ENCODE measurements at places on chromosomes 11 and 22.

DNA sequence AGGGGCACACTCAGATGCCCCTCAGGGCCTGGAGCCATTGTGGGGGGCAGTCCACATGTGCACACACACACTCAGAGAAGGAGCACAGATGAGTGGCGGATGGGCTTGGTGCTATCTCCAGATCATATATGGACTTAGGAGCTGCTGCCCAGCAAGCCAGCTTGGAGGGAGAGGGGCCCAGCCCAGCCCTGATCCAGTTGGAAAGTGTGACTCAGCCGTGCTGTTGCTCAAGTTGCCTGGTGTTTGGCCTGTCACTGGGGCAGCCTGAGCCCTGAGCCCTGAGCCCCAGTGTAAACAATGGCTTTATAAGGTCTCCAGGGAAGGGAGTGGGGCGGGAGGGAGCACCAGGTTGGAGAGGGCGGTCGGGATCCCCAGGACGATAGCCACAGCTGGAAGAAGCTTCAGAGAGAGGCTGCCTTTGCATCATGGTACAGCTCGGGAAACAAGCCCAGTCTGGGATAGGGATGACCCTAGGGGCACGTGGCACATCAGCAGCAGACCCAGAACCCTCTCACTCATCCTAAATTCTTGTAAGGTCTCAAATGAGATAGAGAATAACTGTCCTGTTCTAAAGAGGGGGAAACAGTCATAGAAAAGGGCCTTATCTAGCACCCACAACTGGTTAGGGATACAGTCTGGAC lies 4.8 kb downstream of the SELENOM start:
- no peak for DNase-seq

DNA sequence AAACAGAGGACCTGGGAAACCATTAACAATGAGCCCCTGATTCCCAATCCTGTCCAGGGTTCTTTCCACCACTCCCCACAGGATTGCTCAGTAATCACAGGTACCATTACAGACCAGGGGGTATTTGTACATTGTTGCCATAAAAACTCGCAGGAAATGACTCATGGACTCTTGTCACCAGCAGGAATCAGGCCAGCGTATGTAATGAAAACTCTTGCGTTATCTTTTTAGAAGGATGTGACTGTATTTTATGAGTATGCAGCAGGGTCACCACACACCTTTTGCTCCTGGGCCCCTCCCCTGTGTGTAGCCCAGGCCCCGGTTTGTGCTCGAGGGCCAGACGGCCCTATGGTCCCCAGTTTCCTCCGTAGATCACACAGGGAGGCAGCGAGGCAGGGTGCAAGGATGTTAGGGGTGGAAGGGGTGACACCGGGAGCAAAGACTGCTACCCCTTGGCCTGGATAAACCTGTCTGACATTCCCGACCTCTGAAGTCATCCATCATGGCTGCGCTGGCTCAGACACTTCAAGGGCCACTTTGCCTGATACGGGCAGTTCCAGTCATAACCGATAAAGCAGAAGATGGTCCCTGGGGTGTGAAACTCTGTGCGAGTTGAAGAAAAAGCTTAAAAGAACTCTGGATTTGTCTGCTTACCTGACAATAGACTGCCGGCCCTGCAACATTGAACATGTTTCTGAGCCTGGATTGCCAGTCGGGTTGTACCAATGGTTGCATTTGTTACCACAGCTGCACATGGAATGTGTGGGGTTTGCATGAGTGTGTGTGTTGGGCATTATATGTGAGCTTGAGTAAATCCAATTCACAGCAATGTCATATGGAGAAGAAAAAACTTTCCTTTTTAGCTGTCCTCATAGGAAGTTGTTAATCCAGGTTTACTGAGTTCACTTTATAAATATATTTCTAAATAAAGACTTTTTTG lies 56.9 kb downstream of the MICAL2 start:
- no peak for DNase-seq

DNA sequence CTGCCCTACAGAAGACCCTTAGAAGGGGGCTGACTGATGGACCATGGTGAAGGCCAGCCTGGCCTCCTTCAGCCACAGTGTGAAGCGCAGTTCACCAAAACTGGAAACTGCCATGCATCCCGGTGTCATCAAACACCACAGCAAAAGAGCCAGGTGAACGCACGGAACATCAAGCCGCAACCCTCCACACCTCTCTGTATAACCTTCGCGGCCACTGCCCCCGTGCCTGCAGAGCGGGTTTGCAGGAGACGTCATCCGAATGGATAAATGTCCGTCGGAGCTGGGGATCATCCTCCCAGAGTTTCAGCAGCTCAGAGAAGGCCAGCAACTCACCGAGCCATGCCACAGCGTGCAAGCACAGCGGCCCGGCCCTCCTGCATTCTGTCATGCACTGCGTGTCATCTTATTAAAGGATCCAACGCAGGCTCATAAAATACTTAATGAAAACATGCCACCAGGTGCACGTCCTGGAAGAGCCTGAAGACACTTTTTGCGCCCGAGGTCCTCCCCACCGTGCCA lies 309.9 kb downstream of the BRD1 start:
- DNase-seq = no peak

GRCh38 chr11:123611698-123612097 lies 42.7 kb downstream of the SCN3B start:
- no peak for DNase-seq

DNA sequence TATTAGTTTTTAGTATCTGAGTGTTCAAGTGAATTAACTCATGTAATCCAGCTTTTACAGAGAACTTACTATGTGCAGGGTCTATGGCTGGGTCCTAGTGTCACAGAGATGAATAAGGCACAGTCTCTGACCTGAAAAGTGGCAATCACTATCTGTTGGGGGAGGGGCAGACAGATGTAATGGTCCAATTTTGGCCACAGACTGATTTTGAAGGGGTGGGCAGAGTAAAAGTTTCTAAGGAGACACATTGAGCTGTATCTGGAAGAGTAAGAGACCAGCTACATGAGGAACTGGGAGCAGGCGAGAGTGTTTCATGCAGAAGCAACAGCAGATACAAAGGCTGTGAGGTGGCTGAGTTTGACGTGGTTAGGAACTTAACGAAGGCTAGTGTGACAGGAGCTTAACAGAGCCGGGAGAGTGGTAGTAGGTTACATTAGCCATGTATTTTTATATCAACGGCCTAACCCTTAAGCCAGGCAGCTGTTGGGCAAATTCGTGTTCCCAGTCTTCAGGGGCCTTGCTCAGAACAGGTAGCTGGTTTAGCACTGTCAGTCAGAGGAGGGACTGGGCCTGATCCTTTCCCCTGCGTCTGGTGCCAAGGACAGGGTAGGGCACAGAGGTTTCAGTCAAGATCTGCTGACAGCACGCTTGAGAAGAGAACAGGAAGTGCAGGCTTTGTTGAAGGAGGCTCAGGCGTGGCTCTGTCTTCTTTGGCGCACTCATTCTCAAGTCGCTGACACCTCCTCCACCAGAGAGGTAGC lies 1.4 kb upstream of the STIM1 start:
- no peak for DNase-seq

DNA sequence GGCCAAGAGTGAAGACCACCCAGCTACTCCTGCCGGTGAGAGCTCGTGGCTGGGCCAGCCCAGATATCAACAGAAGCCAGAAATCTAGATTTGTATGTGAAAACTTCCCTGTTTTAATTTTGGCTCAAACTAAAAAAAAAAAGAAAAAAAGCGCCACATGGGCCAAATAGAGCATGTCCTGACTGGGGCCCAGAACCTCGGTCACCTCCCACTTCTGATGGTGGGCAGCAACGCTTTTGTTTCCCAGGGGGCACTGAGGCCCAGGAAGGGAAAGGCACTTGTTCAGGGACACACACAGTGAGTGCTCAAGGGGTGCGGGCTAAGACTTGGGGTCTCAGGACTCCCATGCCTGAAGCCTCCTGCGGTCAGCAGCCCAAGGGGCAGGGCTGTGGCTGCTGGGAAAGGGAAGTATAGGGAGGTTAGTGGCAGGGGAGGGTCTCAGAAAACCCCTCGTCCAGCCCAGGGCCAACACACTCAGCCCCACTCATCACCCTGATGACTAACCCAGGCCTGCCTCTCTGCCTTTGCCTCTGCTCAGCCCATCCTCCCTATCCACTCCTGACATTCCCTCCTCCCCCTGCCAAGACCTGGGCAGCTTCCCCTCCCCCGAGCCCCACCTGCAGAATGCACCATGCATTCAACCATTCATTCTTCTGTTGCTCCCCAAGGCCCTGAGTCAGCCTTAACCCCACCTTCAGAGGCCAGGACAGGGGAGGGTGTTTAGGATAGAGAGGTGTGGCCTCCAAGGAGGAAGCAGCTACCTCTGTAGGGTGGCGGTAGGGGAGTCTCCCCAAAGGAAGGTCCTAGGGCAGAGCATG lies 30.0 kb upstream of the TCF20 start:
- DNase-seq = no peak

DNA sequence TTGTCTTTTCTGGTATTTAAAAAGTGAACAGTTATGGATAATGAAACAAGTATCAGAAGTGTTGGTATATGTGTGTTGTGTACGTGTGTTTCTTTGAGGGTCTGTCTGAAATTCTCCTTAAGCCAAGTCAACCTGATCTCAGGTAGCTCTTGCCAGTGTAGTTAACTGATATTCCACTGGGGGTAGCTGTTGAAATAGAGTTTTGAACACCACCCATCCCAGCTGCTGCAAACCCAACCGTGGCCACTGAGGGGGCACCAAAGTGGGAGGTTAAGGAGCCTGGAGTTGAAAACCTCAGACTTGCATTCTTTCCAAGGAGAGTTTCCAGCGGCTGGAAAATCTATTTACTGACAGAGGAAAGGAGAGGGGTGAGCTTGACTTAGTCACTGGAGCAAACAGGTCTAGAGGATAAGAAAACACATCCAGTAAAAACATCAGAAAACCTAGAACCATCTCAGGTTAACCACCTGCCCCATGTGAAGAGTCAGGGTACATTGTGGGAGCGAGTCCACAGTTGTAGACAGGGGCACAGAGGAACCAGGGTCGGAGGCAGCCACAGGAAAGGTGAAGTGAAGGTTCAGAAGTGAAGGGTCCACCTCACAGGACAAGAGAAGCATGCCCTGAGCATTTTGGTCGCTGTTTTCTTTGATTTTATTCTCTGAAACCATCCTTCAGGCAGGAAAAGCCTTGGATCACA lies 8.8 kb upstream of the CUL5 start:
- no peak for DNase-seq

- DNase-seq = no peak
Observed at GRCh38 chr11:41201156-41201555, 258.3 kb downstream of the LRRC4C start.

DNA sequence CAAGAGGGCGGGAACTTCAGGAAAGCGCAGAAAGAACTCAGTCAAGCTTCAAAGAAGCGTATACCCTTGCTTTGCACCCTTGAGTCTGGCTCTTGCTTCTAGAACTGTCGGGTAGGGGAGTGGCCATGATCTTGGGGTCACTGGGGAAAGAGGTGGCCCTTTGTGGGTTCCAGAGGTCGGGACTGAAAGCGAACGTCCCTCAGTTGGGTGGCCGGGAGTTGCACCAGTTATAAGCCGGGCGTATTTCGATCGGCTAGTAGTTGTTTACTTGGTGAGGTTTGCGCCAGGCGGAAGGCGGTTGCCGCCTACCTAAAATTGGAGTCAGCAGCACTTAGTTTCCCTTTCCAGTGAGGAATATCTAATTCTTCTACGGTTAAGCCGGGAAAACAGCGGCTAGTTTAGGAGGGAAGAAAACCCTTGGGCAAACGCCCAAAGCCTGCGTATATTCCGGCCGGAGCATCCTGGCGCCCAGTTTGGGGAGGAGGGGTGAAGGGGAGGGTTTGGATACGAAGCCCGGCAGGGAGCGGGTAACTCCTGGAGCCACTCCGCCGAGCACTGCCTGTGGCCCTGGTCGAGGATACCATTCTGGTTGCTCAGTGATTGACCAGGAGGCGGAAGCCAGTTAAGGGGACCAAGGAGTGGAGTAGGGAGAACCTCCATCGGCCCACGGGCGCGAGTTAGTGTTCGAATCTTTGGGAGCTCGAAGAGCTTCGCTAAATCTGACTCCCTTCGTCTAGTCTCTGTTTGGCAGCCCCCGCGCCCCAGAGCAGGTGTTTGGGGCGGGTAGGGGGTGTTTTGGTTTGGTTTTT lies 807 bp upstream of the WT1 start:
- no peak for DNase-seq

DNA sequence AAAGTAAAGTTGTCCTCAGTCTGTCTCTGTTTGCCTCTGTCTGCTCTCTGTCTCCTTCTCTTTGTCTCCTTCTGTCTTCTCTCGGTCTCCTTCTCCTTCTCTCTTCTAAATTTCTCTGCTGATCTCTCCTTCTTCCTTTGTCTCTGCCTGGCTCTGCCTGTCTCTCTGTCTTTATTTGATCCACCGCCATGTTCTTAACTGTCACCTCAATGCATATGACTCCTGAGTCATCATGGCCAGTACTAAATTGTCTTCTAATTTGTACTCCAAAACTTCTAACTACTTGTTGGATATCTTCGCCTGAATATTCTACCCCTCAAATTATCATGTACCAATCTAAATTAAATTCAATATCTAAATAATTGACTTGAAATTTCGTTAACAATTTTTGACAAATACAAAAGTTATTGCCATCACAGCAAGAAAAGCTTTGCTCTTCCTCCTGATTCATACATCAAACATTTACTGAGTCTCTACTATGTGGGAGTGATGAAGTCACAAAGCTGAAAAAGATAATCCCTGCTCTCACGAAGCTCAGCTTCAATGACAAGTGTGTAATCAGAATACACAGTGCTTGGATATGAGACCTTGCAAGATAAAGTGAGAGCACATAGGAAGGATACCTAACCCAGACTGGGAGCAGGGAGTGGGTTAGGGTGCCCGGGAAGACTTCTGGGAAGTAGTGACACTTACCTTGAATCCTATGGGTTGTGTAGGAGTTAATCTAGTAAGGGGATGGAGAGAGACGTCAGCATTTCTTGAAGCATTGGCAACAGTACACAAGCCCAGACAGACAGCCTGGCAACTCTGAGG lies 193.0 kb downstream of the MAML2 start:
- no peak for DNase-seq

DNA sequence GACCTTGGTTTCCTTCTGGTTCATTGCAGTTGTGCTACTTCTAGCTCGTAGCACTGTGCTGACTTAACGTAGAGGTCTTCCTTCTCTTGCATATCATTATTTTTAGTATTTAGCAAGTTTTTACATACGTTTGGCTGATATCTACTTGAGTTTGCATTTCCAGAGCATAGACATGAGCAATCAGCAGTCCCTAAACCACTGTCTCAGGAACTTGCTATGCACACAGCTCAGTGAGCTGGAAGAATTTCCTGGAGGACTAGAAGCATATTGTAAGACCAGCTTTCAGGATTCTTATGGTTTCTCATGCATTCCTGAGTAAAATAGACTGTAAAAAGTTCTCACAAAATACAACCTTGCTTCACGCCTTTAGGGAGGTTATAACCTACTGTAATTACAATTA lies 226.7 kb upstream of the PDGFD start:
- no peak for DNase-seq

DNA sequence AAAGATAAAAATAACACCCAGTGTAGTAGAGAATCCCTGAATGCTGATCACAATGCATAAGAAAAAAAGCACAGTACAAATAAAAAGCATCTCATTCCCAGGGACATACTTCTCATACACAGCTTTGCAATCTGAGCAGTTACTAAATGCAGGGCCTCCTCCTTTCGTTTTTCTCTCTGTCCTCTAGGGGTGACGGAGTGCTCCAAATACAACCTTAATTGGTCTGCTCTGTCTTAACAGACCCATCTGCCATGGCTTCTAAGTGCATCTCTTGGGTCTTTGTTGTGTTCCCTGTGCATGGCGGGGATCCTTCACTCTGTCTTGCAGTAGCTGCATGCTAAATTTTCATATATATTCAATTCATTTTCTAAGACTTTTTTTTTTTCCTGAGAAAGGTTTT lies 1114.2 kb upstream of the RAG2 start:
- DNase-seq = no peak

- DNase-seq = no peak
Observed at GRCh38 chr11:100602716-100603115, 84.4 kb upstream of the ARHGAP42 start.

- no peak for DNase-seq
Observed at GRCh38 chr22:23682077-23682476, 8.7 kb upstream of the RGL4 start.

GRCh38 chr11:13348305-13348704 lies 70.7 kb downstream of the BMAL1 start:
- no peak for DNase-seq
